ENCODE measurements at places on chromosomes 16 and 17.
A peak's percentile ranks its signal among the peaks of the same experiment; 100 is the strongest.

GRCh38 chr16:72530434-72530833 is 358.5 kb upstream of the PMFBP1 start:
- DNase-seq: no peak

- no peak for DNase-seq
These were observed 2.5 kb downstream of the PLEKHG4 start for GRCh38 chr16:67281536-67282446.

DNA sequence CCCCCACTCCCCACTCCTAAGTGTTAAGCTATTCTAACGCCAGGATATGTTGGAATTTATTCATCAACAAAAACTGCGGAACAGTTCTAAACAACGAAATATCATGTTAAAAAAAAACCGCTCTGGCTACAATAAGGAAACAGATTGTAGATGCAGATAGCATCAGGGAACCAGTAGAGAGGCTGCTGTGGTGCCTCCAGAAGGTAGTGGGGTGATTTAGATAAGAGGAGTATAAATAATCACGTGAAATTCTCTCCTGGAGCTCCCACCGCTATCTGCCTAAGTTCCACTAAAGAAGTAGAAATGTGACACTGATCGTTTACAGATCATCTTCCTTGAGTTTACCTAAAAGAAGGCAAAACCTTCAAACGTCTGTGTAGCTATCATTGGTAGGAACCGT is 8.0 kb downstream of the AHSP start:
- no peak for DNase-seq

GRCh38 chr16:17459903-17460521 is 10.7 kb downstream of the XYLT1 start:
- DNase-seq: no peak

GRCh38 chr17:33328129-33328528 is 35.0 kb upstream of the ASIC2 start:
- no peak for DNase-seq

DNA sequence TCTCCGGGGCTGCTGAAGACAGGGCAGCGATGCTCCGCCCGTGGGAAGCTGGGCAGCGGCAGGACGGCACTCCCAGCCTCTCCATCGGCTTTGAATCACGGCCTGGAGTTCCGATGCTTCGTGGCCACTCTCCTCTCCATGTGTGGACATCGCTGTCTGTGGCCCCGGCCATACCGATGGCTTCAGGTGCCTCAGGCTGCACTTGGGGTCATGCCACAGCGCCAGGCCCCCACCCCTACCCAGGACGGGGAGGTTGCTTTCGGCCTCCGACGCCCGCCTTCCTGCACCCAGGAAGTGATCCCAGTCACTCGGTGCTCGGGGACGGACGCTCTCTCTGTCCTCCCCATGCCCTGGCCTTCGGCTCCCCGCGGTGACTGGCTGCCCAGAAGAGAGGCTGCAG is 180.7 kb downstream of the BANP start:
- DNase-seq: no peak

DNA sequence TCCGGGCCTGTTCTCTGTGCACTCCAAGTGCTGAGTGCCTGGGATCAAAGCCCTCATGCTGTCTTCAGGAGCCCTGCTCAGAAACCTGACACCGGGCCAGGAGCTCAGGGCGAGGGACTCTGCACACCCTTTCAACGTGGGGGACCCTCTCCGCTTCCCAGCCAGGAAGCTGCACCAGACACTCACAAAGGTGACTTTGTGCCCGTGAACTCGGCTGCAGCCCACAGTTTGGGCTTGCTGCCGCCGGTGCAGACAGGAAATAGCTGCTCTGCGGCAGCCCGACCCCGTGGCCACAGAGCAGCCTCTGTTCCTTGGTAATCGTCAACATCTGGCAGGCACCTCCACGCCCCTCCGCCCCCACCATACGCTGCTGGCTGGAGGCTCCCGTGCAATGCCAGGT is 93.4 kb upstream of the METRNL start:
- DNase-seq: no peak

DNA sequence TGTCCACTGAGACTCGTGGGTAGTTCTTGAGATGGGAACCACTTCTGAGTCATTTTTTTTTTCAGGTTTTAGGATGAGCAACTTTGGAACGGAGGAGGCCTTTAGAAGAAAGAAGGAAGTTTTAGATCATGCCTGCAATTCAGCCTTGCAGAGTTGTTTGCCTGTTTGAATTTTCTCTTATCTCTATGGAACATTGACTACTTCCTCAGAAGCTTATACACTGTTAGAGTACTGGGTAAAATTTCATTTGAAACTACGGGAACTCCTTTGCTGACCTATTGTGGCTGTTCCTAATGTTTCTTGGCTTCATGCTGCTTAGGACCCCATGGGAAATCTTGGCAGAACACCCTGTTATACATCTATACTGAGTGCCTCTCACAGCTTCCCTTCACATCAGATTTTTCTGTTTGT is 70.8 kb downstream of the MAP2K6 start:
- no peak for DNase-seq

GRCh38 chr16:68951991-68952877 is 108.9 kb downstream of the TANGO6 start:
- DNase-seq: no peak

GRCh38 chr17:78474614-78475146 is 96.2 kb downstream of the PGS1 start:
- no peak for DNase-seq

DNA sequence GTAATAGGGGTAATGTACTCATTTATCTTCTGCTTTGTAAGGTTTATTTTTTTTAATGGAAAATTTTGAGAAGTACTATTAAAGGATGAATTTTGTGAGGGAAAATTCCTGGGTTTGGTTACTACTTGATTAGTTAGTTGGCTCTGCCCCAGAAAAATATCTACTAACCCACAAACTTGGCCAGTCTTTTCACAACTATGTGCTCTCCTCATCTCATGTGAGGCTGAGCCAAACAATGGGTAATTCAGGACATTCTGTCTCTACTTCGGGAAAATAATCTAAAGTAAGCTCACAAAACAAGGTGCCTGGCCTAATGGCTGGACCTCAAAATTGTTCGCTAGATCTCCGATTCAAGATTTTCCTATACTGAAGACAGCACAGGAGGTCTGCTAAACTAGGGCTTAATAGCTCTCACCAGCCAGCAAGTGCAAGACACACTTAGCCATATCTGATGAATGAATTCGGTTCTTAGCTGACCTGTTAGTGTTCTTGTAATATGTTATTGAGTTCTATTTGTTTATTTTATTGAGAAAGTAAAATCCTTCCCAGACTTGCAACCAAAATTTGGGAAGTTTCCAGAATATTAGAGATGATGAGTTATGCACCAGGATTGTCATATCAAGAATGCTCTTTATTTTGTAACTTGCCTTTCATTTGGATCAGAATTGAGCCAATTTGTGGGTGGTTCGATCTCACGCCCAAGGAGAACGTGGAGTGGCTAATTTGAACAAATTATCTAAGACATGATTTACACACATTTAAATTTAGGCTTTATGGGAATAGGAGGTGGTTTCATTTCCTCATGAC is 5.7 kb downstream of the KCNJ16 start:
- no peak for DNase-seq

DNA sequence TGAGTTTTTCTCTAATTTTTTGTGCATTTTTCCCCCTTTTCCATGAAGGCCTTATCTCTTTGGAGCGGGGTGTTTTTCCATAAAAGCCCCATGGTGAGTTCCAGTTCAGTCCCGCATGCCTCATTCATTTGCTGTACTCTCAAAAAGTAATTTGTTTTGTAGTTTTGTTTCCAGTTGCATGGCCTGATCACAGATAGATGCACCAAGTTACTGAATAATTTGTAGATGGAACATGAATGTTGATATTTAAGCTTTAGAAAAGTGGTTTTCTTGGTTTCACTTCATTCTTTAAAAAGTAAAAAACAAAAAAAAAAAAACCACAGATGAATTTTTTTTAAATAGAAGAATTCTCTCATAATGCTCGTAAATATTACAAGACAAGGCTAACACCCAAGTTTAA is 349.2 kb downstream of the BCAS3 start:
- no peak for DNase-seq

DNA sequence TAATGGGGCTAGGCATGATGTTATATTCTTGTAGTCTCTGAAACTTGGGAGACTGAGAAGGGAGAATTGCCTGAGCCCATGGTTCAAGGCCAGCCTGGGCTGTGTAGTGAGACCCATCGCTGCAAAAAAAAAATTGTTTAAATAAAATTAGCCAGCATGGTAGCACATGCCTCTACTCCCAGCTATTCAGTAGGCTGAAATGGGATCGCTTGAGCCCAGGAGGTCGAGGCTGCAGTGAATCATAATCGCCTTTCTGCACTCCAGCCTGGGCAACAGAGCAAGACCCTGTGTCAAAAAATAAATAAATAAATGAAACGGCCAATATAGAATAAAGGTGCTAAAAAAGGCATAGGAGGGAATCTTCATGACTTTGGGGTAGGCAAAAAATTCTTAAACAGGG is 13.9 kb upstream of the SLX4 start:
- no peak for DNase-seq

- DNase-seq: no peak
These were observed 13.4 kb upstream of the TAC4 start for GRCh38 chr17:49861150-49861884.

DNA sequence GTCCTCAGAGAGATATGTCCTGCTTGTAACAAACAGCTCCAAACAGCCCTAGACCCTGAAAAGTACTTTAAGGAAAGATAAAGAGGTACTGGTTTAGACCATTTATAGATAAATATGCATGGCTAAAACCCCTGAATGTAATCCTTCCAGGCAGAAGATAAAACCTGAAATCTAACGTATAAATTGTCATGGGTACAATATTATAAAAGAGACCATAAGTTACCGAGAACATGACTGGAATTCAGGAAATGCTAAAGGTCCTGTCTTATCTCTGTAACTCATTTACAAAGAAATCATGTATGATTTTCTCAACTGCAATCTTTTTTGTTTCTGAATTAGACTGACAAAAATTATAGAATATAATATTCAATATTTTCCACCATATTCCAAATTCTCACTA is 9.2 kb upstream of the KANSL1 start:
- DNase-seq: no peak

DNA sequence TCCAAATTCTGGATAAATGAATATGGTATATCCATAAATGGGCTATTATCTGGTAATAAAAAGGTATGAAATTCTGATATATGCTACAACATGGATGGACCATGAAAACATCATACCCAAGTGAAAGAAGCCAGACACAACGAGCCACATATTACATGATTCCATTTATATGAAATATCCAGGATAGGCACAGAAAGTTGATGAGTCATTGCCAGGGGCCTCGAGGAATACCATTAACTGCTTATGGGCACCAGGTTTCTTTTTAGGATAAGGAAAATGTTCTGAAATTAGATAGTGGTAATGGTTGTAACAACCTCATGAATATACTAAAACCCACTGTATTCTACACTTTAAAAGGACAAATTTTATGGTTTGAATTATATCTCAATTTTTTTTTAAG is 123.2 kb downstream of the PITPNC1 start:
- DNase-seq: no peak

- DNase-seq: no peak
These were observed 47.8 kb upstream of the AXIN2 start for GRCh38 chr17:65609286-65609685.

- peak; percentile 56 for DNase-seq
These were observed at the start of the genes KCTD19 and LRRC36 for GRCh38 chr16:67326472-67327309. KCTD19 (minus strand) TSS chr16:67326741; CDS start chr16:67326707, 34 bp downstream. LRRC36 (plus strand) TSS chr16:67326815; CDS start chr16:67326863, 48 bp downstream.

GRCh38 chr17:56699186-56699894 is 105.8 kb downstream of the NOG start:
- DNase-seq: no peak

DNA sequence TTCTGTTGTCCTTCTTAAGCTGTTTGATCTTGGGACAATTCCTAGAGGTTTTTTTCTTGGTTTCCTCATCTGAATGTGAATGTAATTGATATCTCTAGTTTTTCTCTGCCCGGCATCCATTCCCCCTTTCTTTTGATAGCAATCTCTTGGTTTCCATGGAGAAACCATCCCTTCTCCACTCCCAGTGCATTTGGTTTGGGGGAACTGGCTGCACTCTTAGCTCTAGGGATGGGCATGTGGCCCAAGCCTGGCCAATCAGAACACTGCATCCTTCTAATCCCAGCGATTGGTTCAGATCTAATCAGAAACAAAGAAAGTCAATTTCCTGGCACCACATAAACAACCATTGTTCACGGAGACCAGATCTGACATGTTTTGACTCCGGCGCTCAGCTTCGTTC is 45.1 kb downstream of the IRX3 start:
- peak; percentile 11 for DNase-seq

DNA sequence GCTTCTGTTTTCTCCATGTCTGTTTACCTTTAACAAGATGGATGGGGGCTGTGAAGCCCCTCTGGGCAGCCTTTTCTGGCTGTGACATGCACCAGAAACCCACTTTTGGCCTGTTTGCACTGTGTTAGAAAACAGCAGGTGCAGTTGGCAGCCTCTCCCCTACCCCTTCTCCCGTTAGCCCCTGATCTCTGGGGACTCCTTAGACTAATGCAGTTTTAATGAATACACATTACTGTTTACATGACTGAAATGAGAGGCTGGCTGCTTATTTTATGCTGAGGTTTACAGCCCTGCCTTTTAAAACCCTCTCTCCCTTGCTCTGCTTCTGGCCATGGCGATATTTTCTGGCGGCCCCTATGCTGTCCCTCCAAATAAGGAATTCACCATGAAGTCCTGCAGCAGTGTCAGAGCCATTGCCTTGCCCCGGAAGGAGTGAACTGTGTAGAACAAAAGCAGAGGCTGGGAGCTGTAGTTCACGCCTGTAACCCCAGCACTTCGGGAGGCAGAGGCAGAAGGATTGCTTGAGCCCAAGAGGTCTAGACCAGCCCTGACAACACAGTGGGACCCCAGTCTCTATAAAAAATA is 79.3 kb downstream of the PRKCB start:
- DNase-seq: no peak

DNA sequence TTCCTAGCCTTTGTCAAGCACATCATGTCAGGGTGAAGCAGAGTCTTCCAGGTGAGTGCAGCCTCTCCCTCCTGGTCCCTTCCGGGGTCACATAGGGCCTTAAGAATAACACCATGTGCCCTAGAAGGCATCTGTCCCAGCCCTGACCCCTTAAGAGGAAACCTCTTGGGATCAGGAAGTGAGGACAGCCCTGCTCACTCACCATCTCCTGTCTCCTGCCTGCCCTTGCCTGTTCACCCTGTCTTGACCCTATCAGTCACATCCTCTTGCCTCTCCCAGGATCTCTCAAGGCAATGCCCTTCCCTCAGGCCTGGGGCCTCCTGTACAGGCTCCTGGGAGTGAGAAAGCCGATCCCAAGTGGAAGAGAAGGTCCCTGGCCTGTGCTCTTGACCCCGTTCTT is 13.9 kb downstream of the MYL4 start:
- DNase-seq: no peak

DNA sequence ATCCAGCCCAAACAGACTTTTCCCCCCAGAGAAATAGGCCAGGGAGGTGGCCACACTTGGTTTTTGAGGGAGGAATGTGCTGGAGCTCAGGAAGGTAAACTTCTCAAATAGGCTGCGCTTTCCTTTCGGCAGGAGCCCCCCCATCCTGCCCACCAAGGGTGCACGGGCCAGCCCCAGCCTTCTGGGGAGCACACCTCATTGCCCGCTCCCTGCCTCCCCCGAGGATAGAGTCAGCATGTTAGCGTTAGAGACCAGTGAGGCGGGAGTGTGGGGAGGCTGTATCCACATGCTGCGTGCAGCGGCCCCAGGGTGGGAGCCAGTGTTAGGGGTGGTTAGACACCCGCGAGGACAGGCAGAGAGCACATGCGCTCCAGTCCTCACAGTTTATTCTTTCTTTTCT is 42.3 kb downstream of the PIPOX start:
- no peak for DNase-seq

All from nucleus accumbens (tissue), 56 donors.